Activated CD4-positive, CD25-positive, alpha-beta regulatory T cell treated with anti-CD3 and anti-CD28 coated beads, Interleukin-2, amount 50 U/mL, for 24 hours (primary cell): ENCODE measurements at places on chromosomes 1 and 21.
A peak's percentile ranks its signal among the peaks of the same experiment; 100 is the strongest.

- ATAC-seq = no peak
These were observed 258.7 kb upstream of the DMRTA2 start for GRCh38 chr1:50681931-50682330.

GRCh38 chr1:1334835-1335234, 3.8 kb downstream of the TAS1R3 start:
- ATAC-seq = no peak

DNA sequence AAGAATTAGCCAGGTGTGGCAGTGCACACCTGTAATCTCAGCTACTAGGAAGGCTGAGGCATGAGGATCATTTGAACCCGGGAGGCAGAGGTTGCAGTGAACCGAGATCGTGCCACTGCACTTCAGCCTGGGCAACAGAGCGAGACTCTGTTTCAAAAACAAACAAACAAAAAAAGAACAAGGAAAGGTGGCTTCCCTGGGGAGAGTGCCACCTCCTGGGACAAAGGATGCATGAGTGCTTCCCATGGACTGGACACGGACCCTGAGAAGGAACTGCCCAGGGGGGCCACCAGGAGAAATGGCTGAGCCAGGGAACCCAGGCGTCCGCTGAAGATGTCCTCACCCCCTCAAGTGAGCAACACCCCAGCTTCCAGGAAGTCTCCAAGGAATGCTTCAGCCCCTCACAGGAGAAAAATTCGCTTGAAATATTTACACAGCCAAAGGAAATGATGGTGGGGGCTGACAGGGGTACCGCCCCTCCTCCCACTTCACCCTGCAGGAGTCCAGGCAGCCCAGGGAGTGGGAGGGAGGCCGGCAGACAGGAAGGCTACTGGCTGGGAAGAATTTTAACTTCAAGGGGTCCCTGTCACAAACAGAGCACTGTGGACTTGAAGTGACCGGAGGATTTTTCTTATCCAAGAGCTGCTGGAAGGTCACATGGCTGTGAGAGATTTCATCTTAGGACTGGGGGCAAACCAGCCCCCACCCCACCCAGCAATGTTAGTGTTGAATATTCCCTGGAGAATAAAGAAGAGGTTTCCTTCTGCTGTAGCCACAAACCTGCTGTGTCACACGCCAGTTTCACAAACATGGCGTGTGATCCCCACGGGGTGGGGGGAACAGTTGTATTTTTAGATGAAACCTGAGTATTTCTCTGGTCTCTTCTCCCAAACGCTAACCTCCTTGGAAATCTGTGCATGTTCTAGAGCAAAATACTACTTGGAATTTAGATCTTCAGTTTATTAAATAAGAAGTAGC, 90.8 kb upstream of the SLC25A33 start:
- ATAC-seq = no peak

DNA sequence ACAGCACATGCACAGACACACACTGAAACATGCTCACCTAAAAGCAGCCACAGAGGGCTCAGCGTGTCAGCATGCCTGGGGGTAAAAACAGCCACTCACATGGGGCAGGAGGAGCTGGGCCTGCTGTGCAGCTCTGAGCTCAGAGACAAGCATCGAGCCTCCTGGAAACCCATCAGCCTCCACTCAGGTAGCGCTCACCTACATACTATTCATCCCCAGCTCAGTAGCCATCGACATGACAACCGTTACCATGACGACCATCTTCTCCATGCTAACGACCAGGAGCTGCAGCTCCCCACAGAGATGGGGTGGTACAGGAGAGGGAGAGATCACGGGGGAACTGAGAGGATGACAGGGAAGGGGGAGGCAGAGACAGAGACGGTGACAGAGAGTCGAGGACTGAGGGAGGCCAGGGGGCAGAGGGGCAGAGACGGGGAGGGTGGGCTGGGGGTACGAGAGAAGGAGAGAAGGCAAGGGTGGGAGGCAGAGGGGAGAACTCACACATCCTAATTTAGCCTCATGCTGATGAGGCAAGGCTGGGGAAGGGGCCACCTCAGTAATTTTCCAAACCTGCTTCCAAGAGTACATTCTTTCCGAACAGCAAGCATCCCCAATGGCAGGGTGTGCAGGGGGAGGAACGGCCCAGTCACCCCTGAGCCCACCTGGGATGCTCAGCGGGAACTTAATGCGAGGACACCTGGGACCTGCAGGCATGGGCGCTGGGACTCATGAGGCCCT, 28.4 kb downstream of the SDC3 start:
- no peak for ATAC-seq

DNA sequence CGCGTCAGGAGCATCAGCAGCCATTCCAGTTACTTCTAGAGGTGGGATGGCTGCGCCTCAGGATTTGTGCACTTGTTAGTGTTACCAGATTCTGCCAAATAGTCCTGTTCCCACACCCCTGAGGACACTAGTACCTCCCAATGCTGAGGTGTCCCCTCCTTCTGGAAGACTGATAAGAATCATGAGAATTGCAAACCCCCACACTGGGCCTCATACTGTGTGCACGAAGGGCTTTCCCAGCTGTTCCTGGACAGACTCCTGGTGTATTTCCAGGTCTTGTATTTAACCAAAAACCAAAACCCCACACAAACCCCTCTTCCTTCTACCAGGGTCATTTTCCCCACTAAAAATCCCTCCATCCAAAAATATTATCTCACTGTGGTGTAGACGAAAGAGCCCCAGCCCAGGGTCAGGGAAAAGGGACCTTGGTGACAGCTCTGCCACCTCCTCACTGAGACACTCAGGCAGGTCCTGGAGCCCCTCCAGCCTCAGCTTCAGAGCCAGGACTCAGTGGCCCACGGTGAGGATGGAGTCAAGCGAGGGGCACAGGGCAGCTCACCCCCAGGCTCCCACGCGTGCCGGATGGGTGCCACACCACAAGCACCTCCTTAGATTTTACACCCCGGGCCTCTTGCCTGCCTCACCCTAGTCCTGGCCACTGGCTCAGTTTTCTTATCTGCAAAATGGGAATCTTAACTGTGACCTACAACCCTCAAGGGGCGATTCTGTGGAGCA, 131.4 kb upstream of the RUNX3 start:
- no peak for ATAC-seq

DNA sequence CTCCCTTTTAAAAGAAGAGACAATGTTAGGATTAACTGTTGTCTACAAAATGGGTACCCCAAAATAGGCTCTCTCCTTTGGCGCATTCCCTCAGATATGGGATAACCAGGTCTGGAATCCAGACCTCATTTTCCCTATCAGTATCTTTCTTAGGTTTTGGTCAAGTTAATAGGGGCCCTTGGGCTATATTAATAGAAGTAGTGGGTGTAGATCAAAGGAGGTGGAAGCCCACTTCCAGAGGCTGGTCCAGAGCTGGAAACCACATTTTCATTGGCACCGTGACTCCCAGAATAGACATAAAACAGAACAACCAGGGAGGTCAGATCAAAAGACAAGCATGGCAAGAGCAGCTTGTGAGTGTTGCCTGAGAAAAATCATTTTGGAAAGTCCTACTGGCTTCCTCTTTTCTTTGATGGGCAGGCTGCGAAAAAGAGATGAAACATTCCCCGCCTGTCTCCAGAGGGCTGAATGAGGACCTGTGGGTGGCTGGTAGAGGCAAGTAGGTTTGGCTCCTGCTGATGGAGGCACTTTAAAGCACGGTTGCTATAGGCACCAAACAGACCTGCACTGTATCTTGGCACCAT, 25.8 kb upstream of the KIF21B start:
- ATAC-seq = no peak

GRCh38 chr1:245621589-245621988, 466.8 kb downstream of the KIF26B start:
- peak; percentile 46 for ATAC-seq

DNA sequence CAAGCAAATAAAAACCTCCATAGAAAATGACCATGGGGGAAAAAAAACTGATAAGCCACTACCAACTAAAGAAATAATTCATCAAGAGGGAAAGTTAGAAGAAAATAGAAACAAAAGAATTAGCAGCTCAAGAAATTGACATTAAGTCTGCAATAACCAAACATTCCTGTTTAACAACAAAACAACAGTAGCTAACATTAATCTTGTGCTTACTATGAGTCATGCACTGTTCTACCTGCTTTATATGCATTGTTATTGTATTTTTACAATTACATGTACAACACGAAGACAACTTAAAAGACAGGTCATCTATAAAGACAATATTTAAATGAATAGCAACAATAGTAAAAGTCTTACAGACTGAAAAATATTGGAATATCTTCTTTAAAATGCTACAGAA, 34.4 kb upstream of the LRRC7 start:
- ATAC-seq = no peak

DNA sequence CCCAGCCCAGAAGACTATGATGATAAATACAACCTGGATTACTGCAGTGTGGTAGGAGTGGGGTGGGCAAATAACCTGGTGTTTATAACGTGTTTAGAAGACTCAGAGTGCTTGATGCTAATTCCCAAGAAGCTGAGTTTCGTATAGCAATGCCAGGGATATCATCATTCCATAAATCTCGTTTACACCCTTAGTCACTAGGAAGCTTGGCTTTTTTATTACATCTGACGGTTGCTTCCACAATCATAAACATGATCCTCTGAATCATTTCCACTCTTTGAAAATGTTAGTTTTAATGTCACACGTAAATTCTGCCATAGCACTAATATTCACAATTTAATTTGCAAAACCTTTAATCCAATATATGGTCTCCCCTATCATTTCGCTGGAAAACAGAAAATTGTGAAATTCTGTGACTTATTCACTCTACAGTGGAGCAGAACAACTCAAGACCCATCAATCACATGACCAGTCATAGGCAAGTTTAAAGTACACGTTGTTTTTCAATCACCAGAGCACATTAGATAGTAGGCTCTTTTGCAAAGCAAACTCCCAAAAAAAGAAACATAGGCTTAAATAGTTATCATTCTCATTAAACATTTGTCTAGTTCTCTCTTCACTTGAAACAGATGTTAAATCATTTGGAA, 321.0 kb downstream of the LTN1 start:
- ATAC-seq = no peak

- no peak for ATAC-seq
These were observed 98.1 kb upstream of the IGSF21 start for GRCh38 chr1:18009478-18009961.

GRCh38 chr1:162151900-162152829, 82.7 kb downstream of the NOS1AP start:
- no peak for ATAC-seq
